ENCODE measurements at places on chromosomes 4 and X.

- no peak for DNase-seq
These were observed 188.4 kb downstream of the SHROOM3 start for GRCh38 chr4:76623217-76624045.

- DNase-seq: no peak
These were observed 77.9 kb downstream of the EFHC2 start for GRCh38 chrX:44265559-44265958.

GRCh38 chrX:3231766-3232165, 114.7 kb downstream of the MXRA5 start:
- peak; percentile 68 for DNase-seq

DNA sequence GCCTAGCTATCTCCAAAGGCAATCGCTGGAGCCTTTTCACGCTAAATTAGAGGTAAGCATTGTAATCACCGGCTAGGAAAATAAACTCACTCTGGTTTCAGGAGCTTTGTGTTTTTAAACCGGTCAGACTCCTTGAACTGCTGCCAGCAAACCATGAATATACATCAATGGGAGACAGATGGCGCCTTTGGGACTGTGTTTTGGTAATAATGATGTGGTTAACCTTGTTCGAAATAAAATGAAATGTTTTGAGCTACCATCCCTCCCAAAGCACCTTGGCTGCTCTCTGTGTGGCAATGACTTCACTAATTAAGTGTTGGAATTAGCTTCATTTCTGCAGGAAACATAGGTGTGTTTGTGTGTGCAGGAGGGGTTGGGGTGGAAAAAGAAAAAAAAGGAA, 65.3 kb downstream of the CLNK start:
- DNase-seq: peak; percentile 87

DNA sequence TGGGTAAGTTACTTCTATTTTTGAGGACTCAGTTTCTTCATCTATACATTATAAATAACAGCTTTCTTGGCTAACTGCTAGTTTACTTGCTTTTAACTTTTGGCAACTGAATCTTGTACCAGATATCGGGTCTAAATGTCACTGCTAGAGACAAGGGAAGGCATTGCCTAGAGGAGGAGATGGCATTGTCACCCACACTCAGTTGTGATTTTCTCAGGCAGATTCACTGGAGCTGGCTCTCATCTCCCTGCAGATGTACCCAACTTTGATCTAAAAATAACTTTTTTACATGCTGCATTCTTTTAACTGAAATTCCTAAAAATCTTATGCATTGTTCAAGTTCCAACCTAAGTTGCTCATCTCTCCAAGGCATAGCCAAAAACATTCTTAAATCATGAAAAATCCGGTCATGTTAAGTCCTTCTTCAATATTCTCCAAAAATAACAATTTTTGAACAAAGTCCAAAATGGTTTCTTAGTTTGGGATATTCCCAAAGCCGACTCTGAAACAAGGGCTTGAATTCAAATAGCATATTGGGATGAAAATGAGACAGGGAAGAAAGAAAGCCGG, 469.0 kb upstream of the BOD1L1 start:
- DNase-seq: peak; percentile 80

DNA sequence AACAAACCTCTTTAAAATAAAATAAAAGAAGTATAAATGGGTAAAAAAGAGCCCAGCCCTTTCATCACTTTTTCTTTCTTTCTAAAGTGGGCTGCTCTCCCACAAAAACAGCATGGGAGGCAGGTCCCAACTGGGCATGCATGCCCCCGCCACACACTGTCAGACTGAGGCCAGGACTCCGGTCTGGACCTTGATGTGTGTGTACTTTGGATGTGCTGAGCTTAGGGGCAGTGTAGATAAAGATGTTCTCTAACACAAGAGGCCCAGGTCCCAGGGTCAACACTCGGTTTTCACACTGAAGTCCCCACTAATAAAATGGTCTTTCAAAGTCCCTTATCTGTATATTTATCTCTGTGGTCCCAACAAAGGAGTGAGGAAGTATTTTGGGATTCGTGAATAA, 44.4 kb downstream of the ADGRA3 start:
- DNase-seq: no peak

DNA sequence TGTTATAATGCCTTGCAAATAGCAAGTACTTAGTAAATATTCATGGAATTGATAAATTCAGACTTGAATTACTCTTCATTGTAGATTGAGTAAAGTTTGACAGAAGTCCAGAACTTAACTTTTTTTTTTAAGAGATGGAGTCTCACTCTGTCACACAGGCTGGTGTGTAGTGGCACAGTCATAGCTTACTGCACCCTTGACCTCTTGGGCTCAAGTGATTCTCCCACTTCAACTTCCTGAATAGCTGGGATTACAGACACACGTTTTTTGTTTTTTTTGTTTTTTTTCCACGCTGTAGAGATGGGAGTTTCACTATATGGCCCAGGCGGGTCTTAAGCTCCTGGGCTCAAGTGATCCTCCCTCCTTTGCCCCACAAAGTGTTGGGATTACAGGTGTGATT, 32.1 kb downstream of the UBE2K start:
- peak; percentile 47 for DNase-seq

- peak; percentile 77 for DNase-seq
These were observed 8.7 kb upstream of the SLC25A4 start for GRCh38 chr4:185134307-185134869.

GRCh38 chr4:122827258-122827878, 737 bp downstream of the FGF2 start:
- peak; percentile 40 for DNase-seq

GRCh38 chr4:39354254-39354552, 12.0 kb downstream of the RFC1 start:
- no peak for DNase-seq

- peak; percentile 55 for DNase-seq
These were observed 868 bp downstream of the PLS3 start for GRCh38 chrX:115561605-115562479.

- no peak for DNase-seq
These were observed 69.9 kb downstream of the LARP7 start for GRCh38 chr4:112706840-112707207.

- DNase-seq: no peak
These were observed 45.1 kb downstream of the TBC1D9 start for GRCh38 chr4:140710908-140711622.

DNA sequence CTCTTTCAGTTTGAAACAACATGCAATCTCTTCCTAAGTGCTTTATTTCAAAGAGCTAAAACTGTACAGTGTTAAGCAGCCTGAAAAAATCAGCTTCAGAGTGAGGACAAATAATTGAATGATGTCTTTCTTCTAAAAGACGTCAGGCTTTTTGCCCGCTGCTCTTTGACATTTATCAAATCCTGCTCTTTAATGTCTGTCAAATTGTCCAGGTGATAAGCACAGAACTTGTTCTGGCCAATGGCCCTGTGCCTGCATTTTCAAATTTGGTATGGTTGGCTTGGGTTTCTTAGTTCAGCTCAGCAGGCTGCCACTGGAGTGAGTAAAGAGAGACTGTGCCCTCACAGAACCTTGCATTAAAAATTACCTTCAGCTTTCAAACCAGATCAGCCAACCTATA, 712.9 kb upstream of the LCORL start:
- no peak for DNase-seq

DNA sequence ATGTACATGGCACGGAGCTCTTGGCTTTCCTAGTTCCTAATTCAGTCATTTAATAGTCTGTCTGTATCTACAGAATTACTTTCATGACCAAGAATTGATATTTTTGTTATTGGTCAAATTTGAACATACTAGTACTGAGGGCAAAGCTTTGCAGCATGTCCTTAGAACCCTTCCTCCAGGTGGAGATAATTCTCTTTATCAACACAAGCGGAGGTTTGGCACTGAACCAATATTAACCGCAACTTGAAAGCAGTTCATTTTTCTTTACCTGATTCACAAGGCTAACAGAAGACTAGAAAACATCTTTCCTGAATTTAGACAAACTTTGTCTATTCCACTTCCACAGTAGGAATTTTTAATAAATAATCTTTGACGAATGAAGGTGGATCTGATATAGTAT, 73.8 kb downstream of the TACR3 start:
- no peak for DNase-seq

GRCh38 chr4:24419181-24420034, 164.9 kb downstream of the DHX15 start:
- DNase-seq: peak; percentile 68

DNA sequence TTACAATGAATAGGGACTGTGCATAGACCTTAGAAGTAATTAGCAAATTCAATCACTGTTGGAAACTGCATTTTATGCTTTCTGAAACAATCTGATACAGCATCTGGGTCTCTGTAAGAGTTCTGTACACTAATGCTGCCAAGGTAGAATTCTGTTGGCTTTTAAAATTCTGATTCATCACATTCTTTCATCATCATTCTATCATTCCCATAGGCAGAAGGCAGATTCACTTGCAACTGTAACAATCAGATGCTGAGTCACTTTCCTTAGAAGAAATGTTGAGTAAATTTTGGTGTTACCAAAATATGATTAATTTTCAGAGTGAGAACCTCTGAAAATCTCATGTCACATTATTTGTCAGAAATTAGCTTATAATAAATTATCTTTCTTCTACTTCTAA, 267.2 kb downstream of the MAPK10 start:
- DNase-seq: peak; percentile 73

DNA sequence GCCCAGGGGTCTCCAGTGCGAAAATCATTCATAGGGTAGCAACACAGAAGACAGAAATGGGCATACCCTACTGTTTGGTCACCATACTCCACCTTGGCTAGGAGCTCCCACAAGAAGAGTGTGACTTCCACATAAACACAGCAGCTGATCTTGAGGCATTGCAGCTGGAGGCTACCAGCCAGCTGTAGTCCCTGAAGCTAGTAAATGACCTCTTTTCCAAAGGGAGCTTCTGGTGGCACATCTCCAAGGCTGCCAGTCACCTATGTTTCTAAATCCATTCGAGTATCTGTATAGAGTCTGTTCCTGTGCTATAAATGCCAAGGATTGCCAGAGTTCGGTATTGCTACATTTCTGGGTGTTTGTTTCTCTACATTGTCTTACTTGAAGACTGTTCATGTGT, 21.3 kb upstream of the PNPLA4 start:
- no peak for DNase-seq

- DNase-seq: no peak
These were observed 475.5 kb upstream of the FGF16 start for GRCh38 chrX:76971393-76972376.

DNA sequence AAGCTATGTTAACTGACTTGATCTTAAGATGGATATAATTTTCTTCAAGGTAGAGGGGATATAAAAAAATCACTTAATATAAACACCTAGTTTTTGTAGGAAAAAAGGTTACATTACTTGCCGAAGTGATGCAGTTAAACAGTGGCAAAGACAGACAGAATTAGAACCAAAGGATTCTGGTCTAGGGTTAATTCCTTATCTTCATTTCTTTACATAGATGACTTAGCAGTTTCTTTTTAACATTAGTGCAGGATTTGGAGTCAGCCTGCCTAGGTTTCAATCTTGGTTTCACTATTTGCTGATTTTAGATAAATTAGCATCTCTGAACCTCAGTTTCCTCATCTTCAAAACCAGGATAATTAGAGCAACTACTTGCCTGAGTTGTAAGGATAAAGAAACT, 14.3 kb downstream of the ZAR1 start:
- no peak for DNase-seq

GRCh38 chrX:68090266-68090665, 343.0 kb downstream of the OPHN1 start:
- no peak for DNase-seq

GRCh38 chrX:151981129-151981528, 6.7 kb upstream of the GABRE start:
- DNase-seq: no peak

GRCh38 chr4:151874328-151874727, 113.5 kb upstream of the GATB start:
- no peak for DNase-seq

DNA sequence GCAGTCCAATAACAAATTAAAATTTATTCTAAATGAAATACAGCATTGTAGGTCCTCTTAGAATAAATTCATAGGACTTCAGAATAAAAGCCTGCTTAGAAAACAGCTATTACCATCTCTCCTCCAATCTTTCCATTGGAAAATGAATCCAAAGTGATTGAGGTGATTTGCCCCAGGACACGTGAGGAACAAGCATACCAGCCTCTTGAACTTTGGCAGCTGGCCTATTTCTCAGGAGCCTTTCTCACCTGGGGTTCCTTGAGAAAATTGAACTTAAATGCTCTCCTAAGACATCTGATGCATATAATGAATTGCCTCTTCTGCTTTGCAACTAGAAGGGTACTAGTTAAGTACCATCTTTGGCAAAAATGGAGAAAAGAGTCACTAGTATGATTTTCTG, 13.5 kb downstream of the ARHGAP24 start:
- DNase-seq: no peak

- DNase-seq: no peak
These were observed 273.7 kb downstream of the SMARCA1 start for GRCh38 chrX:129249563-129249962.

GRCh38 chr4:108533245-108533844, 87.0 kb upstream of the RPL34 start:
- DNase-seq: peak; percentile 18

DNA sequence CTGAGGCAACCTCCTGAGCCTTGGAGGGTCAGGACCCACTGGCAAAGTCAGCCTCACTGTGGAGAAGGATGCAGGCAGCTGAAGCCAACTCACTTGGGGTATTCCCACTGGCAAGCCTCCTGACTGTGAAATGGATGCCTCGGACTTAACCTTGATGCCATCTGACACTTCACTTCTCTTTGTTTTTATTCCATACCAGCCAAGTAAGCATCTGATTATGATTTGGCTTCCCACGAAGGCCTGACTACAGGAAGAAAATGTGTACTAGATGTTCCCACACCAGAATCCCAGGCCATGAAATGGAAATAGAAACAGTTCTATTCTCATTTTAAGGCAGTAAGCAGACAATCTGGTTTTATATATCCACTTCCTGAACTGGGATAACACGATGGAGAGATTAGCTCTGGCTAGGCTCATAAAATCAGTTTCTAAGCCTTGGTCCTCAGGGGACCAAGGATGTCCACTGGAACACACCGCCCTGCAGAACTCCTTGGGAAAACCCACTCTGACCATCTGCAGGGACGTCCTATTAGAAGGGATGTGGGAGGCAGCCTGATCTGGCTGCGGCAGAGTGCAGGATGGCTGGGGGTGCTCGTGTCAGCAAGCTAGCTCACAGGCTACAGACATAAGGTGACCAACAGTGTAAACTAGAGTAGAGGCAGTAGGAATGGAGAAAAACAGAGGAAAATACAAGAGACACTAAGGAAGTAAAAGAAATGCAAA, 89.3 kb downstream of the TSPAN5 start:
- no peak for DNase-seq

DNA sequence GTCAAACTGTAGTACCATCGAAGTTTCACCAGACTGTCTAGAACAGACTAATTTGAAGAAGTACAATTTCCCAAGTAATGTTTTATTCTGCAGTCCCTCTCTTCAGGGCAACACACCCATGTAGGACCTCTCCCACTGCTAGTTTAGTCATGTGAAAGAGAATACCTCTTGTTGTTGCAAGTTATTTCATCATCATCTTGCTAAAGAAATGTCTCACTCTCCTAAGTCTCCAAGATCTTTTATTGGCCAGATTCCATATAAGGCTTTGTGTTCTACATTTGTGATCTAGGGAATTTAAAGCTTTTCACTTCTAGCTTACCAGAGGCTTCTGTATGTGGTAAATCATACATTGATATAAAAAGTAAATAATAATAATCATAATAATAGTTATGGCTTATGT, 745.3 kb upstream of the MAGEB2 start:
- peak; percentile 90 for DNase-seq

All from fibroblast of lung (primary cell).